ENCODE measurements at places on chromosomes 2 and 18. TPM values are rescaled to one million over a fixed set of nuclear protein-coding genes. Genes with fewer than 3 reads are reported as not detected.
A peak's percentile ranks its signal among the peaks of the same experiment; 100 is the strongest.

Gene ARHGAP28
- not detected for total RNA-seq

Gene HSBP1L1
- total RNA-seq = not detected

Gene TACR1
- not detected for total RNA-seq

Gene KCNG2
- not detected for total RNA-seq

Gene OTOS
- not detected for total RNA-seq

Gene CLEC4F
- total RNA-seq = not detected

Gene LHCGR
- not detected for total RNA-seq

Gene TMEM150A
- total RNA-seq = 1.1 TPM

Gene RAB11FIP5
- total RNA-seq = 0.66 TPM

- no peak for DNase-seq
These were observed 250.2 kb downstream of the LPIN1 start for GRCh38 chr2:11996618-11997017.

DNA sequence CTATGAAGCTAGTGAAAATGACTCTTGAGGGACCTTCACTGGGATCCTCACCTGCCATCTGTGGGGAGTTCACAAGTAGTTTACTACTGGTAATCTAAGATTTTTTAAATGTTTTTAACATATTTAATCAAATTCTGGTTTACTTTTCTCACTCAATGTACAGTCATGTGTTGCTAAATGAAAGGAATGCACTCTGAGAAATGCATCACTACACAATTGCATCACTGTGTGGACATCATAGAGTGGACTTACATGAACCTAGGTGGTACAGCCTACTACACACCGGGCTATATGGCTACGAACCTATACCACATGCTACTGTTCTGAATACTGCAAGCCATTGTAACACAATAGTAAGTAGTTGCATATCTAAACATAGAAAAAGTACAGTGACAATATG lies 528.0 kb downstream of the BCL11A start:
- DNase-seq = no peak

- DNase-seq = no peak
These were observed 38.6 kb upstream of the PLB1 start for GRCh38 chr2:28457237-28457636.

DNA sequence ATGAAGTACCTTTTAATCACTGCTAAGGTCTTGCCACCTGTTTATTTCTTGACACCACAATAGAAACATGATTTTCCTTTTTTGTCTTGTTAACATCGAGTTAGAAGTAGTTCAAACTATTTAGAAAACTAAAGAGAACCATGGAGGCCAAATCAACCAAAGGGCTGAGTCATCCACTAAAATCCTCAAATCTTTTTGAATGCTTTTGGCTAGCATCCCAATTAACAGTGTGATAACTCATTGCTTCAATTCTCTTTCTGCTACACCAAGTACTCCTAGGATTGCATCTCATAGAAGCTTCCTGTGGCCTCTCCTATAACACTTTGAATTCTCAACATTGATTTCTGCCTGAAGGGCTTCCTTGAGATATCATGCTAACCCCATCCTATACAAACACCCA lies 159.9 kb upstream of the MMADHC start:
- DNase-seq = no peak

DNA sequence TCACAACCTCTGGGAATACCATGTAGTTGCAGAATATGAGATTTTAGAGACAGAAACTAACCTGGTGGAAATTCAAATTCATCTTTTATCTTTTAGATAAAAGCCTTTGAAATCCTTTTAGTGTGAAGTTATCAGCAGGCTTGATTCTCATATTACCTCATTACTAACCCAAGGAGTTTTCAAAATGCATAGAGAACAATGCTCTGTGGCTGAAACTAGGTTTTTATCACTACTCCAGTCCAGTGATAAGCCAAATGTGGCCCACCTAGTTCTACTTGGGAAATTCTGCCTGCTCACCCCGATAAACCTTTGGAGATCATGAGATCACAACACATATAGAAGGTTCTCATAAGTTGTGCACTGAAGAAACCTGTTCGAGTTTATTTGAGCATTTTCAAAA lies 121.7 kb downstream of the MMADHC start:
- no peak for DNase-seq

- no peak for DNase-seq
These were observed 126.6 kb upstream of the CREB1 start for GRCh38 chr2:207403141-207403540.

GRCh38 chr2:12819721-12820120 lies 103.0 kb downstream of the TRIB2 start:
- no peak for DNase-seq

DNA sequence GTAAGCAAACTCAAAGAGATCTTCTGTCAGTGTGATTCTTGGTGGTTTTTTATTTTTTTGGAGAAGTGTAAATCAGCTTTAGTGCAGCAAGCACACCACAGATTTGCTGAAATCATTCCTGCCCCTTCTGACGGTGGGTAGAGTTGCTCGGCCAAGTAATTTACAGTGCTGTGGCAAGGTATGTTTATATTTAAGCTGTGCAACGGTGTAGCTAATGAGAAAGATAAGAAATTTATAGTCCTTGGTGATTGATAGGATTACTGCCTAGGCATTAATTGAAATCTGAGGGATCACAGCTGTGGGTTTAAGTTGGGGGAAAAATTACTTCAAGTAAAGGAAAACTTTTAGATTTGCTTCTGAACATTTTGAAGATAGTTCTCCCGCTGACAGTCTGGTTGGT lies 286.6 kb downstream of the AGAP1 start:
- DNase-seq = no peak

- DNase-seq = peak; percentile 11
These were observed 60.4 kb downstream of the DLGAP1 start for GRCh38 chr18:4394700-4395099.

DNA sequence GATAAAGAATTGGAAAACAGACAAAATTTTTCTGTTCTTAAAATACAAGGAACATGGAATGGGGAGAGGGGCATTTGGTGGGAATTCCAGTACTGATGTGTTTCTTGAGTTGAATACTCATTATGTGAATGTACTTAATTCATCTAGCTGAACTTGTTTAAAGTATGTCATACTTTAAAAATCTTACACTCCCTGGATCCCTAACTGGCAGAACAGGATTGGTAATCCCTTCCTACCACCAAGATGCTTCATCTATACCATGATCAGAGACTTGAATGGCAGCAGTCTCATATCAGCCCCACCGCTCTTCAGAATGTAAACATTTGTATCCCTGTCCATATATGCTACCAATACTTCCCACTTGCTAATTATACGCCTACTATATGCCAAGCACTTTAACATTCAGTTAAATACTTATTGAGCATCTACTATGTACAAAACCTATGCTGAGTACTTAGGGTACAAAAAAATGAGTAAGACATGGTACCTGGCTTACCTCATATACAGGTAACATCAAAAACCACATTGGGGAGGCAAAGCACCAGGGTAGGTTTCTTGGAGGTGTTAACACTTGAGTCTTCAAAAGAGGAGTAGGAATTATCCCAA lies 5.3 kb downstream of the MEMO1 start:
- no peak for DNase-seq

DNA sequence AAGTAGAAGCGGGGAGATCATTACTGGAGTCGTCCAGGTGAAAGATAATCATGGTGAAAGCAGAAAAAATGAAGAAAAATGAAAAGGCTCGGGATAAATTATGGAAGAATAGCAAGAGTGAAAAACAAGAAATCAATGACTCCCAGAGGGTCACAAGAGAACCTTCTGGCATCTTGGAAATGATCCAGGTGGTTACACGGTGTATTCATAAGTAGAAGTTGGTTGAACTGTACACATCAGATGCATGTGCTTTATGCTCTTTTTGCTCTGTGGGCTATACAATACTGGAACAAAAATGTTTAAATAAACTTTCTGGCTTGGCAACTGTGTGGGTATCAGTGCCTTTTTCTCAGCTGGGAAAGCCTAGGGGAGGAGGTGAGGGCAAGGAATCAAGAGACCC lies 348.9 kb downstream of the RND3 start:
- no peak for DNase-seq

- DNase-seq = peak; percentile 5
These were observed 13.1 kb upstream of the PHLPP1 start for GRCh38 chr18:62702259-62702658.

DNA sequence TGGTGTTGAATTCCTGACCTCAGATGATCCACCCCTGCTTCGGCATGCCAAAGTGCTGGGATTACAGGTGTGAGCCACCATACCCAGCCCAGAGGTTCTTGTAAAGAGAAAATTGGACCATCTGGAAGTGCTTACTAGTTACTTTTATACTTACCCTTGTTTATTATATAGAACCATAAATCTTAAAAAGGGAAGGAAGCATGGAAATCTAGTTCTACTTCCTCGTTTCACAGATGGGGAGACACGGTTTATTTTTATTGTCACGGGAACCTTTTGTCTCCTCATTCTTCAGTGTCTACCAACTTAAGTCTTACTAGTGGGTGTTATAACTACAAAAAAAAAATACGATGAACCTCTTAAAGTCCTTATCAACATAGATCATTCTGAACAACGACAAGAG lies 45.8 kb upstream of the PDK1 start:
- no peak for DNase-seq

DNA sequence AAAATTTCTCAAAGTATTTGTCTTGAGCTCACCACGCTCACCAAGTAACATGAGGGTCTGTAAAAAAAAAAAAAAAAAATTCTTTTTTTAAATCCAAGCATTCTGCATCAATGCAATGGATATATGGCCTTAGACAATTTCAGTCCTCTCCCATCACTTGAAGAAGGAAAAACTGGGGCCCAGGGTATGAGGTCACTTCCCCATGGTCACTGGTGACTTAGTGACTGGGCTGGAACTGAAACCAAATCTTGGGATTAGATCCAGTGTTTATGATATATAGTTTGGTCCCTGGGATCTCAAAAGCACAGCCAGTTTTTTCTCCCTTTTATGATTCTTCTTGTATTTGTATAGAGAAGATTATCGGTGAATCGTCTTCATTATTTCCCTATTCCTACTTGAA lies 477.9 kb upstream of the TNP1 start:
- no peak for DNase-seq
